ENCODE measurements at places on chromosomes 2 and 18.

- H3K27me3 ChIP-seq: peaks cover 11% of the 10 kb centered on the region
- H3K4me1 ChIP-seq: peaks cover 14% of the 10 kb centered on the region
- peaks cover 5% of the 10 kb centered on the region for H3K36me3 ChIP-seq
- DNase-seq: no peak
- no peak overlapping the region for H3K4me3 ChIP-seq
Observed at GRCh38 chr2:101872480-101872879, 119.3 kb upstream of the IL1R2 start.

DNA sequence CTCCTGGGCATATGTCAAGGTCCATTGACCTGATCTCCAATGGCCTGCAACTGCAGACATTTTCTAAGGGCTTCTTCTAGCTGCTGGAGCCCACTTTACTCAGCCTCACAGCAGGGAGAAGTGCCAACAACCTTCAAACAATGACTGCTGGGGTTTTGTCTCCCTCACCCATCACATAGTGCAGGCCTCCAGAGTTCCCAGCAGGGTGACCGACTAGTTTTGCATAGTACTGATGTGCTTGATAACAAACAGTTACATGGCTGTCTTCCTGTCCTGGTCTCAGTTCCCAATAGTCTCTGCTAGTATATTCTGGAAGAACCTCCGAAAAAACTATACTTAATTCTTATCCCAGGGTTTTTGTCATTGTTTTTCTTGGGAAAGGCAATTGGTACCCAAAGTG, 10.4 kb upstream of the NETO1 start:
- no peak overlapping the region for H3K27ac ChIP-seq
- no peak overlapping the region for H3K4me3 ChIP-seq
- H3K36me3 ChIP-seq: peaks cover 2% of the 10 kb centered on the region
- peaks cover under 1% of the 10 kb centered on the region for H3K27me3 ChIP-seq
- no peaks in the 10 kb centered on the region for H3K4me1 ChIP-seq
- no peak for DNase-seq

DNA sequence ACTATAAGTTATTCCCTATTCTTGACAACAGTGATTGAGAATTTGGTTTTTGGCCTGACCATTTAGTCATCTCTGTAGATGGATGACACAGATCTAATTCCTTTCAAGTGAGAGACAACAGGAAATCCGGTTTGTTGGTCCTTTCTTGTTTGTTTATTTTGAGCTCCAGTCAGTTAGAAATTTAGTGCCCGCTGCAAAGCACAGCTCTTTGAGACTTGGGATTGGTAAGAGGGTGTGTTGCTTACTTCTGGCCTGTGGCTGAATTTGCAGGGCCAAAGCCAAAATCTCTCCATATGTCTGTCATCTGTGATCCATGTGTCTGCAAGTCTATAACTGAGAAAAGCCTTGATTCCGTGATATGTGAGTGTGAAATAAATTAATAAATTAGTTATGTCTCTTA, 74.3 kb downstream of the BIN1 start:
- H3K27me3 ChIP-seq: peaks cover 2% of the 10 kb centered on the region
- no peak overlapping the region for H3K27ac ChIP-seq
- H3K36me3 ChIP-seq: no peaks in the 10 kb centered on the region

DNA sequence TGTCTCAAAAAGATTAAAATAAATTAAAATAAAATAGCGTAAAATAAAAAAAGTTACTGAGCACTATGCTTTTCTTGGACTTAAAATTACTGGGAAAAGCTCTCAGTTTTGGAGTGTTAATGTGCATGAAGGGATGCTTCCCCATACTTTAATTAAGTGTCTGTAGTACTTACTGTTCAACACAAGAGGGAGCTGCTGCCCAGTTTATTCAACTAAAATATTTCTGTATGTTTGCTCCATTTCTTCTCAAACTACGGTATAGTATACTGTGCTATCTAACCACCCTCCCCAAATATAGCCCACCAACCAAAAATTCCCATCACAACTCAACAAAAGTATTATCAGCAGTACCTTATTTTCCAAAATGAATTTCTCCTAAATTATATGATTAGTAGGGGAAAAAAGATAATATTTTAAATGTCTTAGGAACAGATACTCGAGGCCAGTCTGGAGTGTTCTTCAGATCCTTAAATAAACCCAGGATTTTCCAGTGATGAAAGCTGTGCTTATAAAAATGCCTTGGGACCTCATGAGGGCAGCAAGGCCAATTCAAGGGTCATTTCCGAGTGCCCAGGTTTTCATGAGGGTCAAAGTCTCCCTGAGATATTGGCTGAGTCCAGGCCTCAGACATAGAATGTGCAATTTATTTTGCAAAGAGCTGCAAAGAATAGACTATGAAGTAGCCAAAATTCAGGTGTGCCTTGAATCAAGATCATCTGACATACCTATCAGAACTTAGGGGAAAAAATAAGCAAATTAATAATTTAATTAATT, 64.1 kb downstream of the CHRNA1 start:
- peaks cover 3% of the 10 kb centered on the region for H3K4me1 ChIP-seq
- no peak overlapping the region for H3K27ac ChIP-seq
- H3K36me3 ChIP-seq: no peaks in the 10 kb centered on the region
- no peak overlapping the region for H3K4me3 ChIP-seq
- no peaks in the 10 kb centered on the region for H3K27me3 ChIP-seq

DNA sequence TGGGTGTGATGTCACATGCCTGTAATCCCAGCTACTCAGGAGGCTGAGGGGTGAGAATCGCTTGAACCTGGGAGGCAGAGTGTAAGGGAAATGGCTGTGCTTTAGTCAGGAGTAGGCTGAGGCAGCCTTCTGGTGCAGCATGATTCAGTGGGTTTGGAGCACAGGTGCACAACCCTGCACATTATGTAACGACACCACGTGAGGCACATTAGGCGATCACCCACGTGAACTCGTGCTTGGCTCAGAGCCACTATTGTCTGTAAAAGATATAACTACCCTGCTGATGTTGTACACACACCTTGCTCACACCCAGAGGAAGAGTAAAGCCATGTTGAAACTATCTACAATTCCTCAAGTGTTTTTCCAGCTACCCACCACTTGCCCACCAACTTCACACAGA, 54.8 kb upstream of the ZC3H15 start:
- no peaks in the 10 kb centered on the region for H3K27me3 ChIP-seq
- no peak for DNase-seq
- no peaks in the 10 kb centered on the region for H3K36me3 ChIP-seq
- no peak overlapping the region for H3K4me3 ChIP-seq
- H3K4me1 ChIP-seq: no peaks in the 10 kb centered on the region

- H3K36me3 ChIP-seq: no peaks in the 10 kb centered on the region
- no peaks in the 10 kb centered on the region for H3K27me3 ChIP-seq
- H3K4me1 ChIP-seq: no peaks in the 10 kb centered on the region
- no peak overlapping the region for H3K4me3 ChIP-seq
- DNase-seq: no peak
Observed at GRCh38 chr18:32126538-32126937, 34.9 kb downstream of the RNF138 start.

- DNase-seq: no peak
- H3K27me3 ChIP-seq: no peaks in the 10 kb centered on the region
- no peaks in the 10 kb centered on the region for H3K36me3 ChIP-seq
Observed at GRCh38 chr2:9782197-9782719, 61.0 kb upstream of the TAF1B start.

DNA sequence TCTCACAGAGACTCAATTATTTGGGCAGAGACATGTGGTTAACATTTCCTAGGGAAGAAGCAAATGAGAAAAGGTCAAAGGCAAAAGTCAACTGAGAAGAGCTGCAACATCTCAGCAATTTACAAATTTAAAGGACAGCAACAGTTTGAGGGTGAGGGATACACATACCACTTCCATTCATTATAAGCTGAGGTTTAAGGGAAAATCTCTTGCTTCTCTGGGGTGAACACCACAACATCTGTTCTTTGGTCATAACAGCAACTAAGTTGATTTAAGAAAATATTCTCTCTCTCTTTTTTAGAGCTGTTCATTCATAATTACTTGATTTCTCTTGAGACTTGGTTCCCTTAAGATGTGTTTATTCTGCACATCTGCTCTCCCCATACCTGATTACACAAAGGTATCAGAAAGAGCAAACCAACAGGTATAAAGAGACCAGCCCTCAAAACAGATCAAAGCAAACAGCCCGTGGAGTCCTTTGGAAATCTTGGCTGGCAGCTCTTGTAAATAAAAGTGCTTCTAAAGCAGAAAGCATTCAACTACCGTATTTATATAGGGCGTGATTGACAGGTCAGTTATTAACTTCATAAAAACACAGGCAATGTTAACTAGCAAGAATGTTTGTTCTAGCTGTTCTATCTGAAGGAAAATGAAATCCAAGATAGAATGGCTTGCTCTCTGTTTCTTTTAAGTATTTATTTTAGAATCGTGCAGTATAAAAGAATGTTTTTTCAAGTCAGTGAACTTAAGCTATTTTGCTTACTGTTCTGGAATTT, 132.8 kb downstream of the THADA start:
- no peak for DNase-seq
- H3K36me3 ChIP-seq: no peaks in the 10 kb centered on the region
- H3K27me3 ChIP-seq: no peaks in the 10 kb centered on the region

GRCh38 chr2:26011609-26011989, 22.3 kb upstream of the RAB10 start:
- peaks cover 5% of the 10 kb centered on the region for H3K36me3 ChIP-seq
- H3K27me3 ChIP-seq: no peaks in the 10 kb centered on the region
- no peaks in the 10 kb centered on the region for H3K4me1 ChIP-seq

GRCh38 chr2:217149087-217149660, 289.3 kb upstream of the TNP1 start:
- peaks cover 4% of the 10 kb centered on the region for H3K27me3 ChIP-seq
- H3K4me1 ChIP-seq: peaks cover 23% of the 10 kb centered on the region
- no peak for DNase-seq
- H3K36me3 ChIP-seq: no peaks in the 10 kb centered on the region

DNA sequence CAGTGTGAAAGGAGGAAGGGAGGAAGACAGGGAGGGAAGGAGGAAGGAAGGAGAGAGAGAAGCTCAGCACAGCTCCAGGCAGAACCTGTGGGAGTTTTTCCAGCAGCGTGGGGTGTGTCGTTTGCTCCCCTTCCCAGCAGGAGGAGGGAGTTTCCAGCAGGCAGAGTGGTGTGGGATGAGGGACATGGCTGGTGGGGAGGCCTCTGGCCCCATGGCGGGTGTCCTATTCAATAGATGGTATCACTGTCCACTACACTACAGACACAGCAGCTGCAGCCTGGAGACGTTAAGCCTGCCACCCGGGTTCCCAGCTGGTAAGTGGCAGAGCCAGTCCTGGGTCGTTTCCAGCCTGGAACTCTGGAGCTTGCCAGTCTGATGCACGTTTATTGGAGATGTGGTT, 44.7 kb downstream of the GLI2 start:
- no peak overlapping the region for H3K27ac ChIP-seq
- H3K4me1 ChIP-seq: peaks cover 9% of the 10 kb centered on the region
- no peak overlapping the region for H3K4me3 ChIP-seq
- no peaks in the 10 kb centered on the region for H3K36me3 ChIP-seq
- no peak for DNase-seq

DNA sequence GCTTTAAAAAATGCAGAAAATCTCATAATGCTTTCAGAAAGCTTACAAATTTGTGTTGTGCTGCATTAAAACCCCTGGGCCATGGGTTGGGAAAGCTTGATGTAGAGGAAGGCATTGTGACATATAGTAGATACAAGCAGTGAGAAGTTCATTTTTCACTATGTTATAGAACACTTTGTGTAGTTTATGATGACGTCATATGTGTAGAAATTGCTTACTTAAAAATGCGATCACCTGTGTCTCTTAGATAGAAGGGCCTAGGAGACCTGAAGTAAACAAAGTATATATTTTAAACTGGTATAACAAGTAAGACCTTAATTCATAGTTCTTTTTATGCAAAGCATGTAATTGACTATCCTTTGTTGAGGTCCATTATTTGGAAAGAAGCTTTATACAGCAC, 393.5 kb downstream of the ARHGAP15 start:
- H3K27me3 ChIP-seq: no peaks in the 10 kb centered on the region
- H3K4me3 ChIP-seq: no peak overlapping the region
- DNase-seq: no peak
- no peak overlapping the region for H3K27ac ChIP-seq
- H3K4me1 ChIP-seq: peaks cover 7% of the 10 kb centered on the region

GRCh38 chr2:18987016-18987415, 371.4 kb downstream of the OSR1 start:
- H3K4me3 ChIP-seq: no peak overlapping the region
- no peak overlapping the region for H3K27ac ChIP-seq
- no peaks in the 10 kb centered on the region for H3K27me3 ChIP-seq
- DNase-seq: no peak

DNA sequence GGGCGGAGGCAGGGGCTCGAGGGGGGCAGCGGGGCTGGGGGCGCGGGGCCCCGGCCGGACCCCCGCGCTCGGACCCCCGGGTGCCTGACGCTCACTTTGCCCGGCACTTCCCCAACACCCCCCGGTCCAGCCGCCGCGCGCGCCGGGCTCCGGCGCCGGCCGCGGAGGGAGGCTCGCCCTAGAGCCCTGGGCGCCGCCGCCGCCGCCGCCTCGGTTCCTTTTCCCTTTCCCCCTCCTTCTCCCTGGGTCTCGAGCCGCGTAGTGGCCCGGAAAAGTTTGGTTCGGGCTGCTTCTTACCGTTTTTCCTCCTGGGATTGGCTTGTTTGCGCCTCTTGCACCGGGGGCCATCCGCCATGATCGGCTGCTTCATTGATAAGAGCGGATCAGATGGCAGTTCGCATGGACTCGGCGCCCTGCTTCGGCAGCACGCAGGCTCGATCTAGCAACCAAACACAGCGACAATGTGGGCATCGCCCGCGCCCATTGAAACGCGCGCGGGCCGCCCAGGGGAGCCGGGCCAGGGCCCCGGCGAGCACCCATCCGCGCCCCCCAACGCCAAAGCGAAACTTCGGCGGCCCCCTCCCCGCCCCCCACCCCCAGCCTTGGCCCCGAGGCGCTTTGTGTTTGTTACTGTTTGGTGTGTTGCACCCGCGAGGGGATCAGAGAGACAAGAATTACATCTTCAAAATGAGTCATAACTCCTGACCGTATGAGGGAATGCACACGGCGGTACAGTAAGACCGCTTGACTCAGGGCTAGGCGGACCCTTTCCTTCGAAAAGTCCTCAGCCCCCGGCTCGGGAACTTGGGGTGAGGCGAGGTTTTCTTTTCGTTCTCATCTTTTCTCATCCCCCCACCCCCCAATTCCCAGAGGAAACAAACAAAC, 2.7 kb downstream of the ZEB2 start:
- H3K27ac ChIP-seq: peak overlapping the region; percentile 100
- peak; percentile 59 for DNase-seq
- peaks cover 6% of the 10 kb centered on the region for H3K36me3 ChIP-seq
- H3K4me1 ChIP-seq: peaks cover 35% of the 10 kb centered on the region
- peak overlapping the region; percentile 100 for H3K4me3 ChIP-seq

DNA sequence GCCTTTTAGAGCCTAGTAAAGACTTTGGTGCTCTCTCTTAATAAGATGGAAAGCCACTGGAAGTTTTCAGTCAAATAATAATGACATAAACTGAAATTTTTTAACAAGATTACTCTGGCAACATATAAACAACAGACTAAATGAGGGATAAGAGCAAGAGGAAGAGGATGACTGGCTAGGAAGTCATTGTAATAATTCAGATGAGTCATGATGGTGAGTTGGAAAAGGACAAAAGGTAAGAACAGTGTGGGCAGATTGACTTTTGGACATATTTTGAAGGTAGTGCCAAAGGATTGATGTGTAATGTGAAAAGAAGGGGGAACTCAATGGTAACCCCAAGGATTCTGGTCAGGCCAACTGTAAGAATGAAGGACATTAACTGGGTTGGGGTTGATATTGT, 310.3 kb downstream of the NOL4 start:
- no peak overlapping the region for H3K4me3 ChIP-seq
- no peaks in the 10 kb centered on the region for H3K36me3 ChIP-seq
- no peak overlapping the region for H3K27ac ChIP-seq
- H3K27me3 ChIP-seq: no peaks in the 10 kb centered on the region
- H3K4me1 ChIP-seq: no peaks in the 10 kb centered on the region

Measured in glutamatergic neuron (in vitro differentiated cells).